ENCODE measurements at places on chromosomes 2 and 18.

- DNase-seq: no peak
These were observed 152.0 kb upstream of the ZEB2 start for GRCh38 chr2:144671695-144672455.

DNA sequence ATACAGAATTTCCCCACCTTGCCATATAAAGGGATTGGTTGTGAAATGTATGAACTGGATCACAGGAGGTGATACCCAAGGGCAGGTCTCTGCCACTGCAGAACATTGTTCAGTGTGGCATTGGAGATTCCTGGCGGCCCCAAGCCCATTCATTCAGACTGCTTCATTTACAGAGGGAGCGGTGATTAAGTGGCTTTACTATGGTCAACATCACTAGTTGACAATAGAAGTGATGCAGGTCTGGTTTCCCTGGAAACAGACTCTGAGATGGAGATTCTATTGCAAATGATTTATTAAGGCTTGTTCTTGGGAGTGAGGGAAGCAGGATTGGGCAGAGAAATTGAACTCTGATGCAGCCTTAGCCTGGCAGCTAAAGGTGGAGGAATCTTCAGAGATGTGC, 62.4 kb downstream of the ZDBF2 start:
- DNase-seq: no peak

DNA sequence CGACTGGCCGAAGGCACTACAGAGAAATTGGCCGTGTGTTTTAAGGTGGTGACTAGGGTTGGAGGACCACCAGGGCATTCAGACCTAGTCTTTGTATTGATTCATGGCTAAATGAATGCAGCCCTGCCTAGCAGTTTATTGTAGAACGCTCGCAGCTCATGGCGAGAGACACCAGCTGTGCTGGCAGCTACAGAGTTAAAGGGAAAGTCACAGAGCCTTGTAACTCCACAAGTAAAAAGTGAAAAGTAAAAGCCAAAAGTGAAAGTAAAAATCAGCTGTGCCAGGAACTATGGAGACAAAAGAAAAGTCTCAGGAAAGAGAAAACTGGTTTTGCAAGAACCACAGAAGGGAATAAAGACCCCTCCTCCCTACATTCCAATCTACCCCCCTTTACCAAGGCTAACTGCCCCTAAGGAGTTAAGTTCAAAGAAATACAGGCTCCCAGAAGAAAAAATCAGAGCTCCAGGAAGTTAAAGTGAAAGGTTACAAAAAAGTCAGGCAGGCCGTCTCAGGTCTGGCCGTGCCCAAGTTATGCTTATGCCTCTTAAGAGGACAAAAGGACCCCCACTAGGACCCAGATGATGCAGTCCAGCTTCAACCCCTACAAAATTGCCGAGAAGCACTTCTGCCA, 46.4 kb upstream of the SELENOI start:
- DNase-seq: peak; percentile 15

DNA sequence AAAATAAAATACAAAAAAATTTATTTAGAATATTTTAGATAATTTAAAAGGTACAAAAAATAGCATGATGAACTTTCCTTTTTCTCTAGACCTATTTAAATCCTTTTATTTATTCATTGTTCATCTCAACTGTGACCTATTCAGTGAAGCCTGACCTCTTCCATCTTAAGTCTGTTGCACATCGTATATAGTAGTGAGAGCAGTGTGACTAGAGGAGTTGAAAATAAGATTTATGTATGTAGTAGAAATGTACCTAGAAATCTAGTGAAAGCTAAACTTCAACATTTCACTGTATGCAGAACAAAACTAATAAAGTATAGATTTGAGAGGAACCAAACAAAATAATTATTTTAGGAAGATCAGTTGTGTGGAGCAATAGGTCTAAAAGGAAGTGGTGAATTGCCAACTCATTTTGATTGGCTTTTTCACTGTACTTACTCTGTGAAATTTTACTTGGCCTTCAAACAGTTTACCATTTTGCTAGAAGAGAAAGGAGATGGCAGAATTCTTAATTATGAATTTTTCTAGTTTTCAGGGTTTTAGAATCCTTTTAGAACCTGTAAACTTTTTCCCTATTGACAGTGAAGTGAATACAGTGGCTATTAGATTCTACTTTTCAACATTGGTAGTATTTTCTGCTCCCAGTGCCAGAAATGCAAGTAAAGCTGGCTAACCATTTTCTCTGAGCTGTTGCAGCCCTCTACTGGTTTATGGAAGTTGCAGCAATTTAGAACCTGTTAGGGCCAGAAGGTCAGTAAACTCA, 11.0 kb downstream of the ANKRD12 start:
- DNase-seq: peak; percentile 81

- no peak for DNase-seq
These were observed 5.3 kb downstream of the BCL2 start for GRCh38 chr18:63314062-63314790.

DNA sequence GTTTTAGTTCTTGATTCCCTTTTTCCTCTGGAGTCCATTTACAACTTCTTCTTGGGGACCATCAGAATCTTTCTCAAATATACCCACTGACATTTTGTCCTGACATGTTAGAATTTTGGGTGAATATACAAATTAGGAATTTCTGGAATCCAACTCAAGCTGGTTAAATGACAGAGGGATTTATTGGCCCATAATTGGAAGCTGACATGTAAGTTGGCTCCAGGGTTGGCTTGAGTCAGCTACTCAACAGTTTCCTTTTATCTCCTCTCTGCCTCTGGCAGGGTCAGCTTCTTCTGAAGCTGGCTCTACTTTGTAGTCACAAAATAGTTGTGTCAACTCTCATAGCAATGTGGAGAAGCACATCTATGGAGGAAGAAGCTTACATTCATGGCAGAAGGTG, 36.6 kb upstream of the PPP1R1C start:
- no peak for DNase-seq

- no peak for DNase-seq
These were observed 14.7 kb upstream of the EPG5 start for GRCh38 chr18:45981821-45982220.

GRCh38 chr18:51028201-51028805, 1.7 kb upstream of the SMAD4 start:
- DNase-seq: no peak

GRCh38 chr2:165568361-165568760, 98.9 kb downstream of the CSRNP3 start:
- no peak for DNase-seq

DNA sequence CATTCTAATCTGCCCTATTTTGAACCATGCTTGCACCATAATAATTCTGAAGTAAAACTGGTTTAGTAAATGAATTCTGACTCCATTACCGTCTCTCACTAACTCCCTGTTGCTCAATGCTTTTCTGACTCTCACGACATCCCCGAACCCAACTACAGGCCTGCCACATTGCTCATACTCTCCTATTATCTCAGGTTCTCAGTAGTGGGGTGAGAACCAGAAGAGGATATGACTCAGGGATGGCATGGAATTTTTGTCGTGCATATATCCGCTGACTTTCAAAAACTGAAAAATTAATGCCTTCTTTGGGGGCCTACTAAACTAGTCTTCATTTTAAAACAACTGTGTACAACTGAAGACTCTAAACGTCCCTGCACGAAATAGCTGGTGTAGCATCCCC, 34.3 kb downstream of the NETO1 start:
- DNase-seq: no peak

DNA sequence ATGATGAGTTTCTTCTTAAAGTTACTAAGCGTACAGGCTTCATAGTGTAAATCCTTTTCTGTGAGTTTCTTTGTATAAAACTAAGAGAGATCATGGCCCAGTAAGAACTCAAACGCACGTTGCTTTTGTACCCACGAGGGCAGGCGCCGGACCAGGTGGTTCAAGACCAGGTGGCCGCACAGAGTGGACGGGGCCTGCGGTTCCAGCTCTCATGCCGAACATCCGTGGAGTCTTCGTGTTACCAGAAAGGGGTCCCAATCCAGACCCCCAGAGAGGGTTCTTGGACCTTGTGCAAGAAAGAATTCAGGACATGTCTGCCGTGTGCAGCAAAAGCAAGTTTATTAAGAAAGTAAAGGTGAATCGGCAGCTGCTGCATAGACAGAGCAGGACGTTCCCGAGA, 53.0 kb downstream of the KCNG2 start:
- no peak for DNase-seq

GRCh38 chr18:10477121-10477862, 22.9 kb downstream of the APCDD1 start:
- DNase-seq: no peak

GRCh38 chr2:13822365-13822764, 810.2 kb upstream of the LRATD1 start:
- DNase-seq: no peak

GRCh38 chr2:12282780-12283695, 433.7 kb upstream of the TRIB2 start:
- no peak for DNase-seq

DNA sequence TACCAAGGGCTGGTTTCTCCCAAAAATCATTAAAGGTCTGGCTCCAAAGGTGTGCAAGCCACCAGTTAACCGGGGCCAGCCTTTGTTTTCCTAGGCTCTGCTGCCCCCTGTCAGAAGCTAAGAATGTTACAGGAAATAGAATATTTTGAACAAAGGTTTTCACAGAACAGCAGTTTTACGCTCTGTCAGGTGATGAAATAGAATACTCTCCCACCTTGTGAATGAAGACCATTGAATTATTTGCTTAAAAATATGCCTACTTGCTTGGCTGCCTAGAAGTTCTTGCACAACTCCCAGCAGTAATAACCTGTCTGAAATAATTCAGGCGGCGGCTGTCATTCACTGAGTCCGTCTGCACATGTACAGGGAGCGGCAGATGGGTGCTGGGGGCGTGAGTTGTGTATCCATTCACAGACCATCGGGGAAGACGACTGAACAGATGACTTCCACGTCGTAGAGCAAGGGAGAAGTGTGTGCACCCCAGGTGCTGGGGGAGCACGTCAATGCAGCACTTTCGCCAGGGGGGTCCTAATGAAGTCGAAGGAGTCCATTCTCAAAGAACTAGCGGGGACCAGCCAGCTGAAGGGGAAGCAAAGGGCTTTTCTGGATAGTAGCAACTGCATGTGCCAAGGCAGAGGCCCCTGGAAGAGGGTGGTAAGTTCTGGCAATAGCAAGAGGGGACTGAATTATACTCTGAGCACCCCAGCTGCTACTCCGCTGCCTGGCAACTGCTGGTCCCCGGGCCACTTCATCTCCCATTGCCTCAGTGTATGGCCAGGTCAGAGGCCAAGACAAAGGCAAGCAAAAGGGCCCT, 56.1 kb downstream of the SF3B1 start:
- DNase-seq: peak; percentile 59

GRCh38 chr2:3667151-3667631, 9.2 kb downstream of the ALLC start:
- no peak for DNase-seq

DNA sequence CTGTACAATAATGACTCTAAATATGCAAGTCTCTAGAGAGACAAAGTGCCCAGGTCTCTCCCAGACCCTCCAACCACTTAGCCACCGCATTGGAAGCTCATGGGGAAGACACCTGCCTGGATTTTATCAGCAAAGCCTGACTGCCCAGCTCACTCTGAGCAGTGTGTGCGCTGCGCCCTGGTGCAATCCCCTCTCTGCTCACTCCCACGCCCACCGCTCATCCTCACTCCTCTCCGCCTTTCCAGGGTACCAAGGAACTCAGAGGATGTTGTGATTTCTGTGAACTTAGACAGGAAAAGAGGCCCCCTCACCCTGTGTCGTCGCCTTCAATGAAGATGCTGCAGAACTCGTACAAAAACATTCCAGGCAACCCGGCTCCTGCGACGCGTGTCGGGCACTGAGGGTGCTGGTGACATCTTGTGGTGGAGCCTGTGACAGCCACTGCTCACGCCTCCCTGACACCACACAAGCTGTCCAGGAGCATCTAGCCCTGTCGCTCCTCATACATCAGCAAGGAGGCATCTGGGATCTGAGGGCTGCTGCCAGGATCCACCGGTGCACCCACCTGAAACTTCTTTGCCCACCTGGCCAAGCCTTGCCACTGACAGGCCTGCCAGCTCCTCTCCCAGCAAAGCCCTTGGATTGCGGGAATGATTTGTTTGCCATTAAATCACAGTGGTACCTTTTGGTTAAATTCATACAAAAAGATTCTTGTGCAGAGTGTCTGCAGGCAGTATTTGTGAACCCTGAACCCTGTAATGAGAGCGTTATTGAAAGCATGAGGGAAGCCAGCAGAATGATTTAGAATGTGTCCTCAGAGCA, 220.4 kb downstream of the ZNF516 start:
- DNase-seq: peak; percentile 26

DNA sequence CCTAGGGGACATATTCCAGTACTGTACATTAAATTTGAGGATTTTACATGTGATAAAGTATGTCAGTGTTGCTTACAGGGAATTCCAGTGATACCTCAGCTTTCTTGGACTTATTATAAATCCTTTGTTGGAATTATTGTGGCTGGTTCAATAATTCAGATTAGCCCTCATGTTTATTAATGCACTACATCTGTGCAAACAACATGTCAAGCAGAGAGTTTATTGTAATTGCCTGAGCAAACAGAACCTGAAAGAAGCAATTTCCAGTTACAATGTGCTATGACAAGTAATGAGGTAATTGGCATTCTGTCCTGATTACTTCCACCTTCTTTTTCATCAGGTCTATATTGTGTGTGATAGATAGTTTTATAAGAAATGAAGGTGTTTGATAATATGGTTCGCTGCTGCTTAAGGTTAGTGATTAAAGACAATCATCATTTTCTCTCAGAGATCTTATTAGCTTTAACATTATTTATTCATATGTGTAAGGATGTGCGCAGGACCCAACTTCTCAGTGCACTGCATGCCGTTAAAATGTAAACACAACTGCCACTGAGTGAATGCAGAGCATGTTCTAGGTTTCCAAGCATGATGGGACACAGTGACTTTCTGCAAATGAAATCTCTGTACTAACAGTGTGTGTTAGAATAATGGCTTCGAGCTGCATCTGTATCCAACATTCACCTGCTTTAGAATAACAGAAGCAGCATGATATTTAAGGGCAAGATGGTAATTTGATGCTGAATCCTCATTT, 973.7 kb upstream of the POU3F3 start:
- DNase-seq: no peak

GRCh38 chr2:6887751-6888192, 10.2 kb downstream of the RSAD2 start:
- DNase-seq: no peak

- DNase-seq: no peak
These were observed 6.3 kb downstream of the KIAA2012 start for GRCh38 chr2:202079310-202079709.

- DNase-seq: no peak
These were observed 140.4 kb downstream of the RBMS1 start for GRCh38 chr2:160353166-160353565.

- DNase-seq: no peak
These were observed 148.0 kb downstream of the SMAD7 start for GRCh38 chr18:48802543-48803290.
